ENCODE measurements at places on chromosomes 7 and 10.

DNA sequence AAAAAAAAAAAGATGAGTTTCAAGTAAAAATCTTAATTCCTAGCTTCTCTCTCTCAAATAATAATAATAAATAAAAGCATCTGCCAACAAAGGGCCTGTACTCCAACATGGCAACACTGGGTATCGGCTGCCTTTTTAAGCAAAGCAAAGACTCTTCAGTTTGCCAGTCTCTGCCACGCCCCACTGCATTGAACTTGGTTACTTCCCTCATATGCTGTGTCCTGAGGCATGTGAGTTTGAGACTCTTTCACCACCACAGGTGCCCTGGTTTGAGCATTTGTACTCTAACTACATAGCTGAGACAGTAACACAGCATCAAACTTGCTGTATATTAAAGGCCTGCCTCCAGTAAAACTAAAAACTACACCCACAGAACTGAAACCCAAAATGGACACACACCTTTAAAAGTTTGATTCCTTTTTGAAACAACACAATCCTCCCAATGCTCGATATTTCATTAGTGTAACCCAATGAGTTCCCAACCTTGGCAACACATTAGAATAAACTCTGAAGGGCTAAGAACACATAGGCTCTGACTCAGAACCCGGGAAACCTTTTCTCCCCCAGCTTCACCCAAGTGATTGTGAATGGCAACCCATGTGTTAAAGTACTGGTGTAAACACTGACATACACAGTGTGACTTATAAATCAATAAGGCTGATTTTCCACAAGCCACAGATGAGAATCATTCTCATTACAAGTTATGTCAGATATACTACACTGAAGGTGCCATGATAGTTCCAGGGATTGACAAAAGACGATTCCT, 12.0 kb downstream of the JAZF1 start:
- no peak for DNase-seq

DNA sequence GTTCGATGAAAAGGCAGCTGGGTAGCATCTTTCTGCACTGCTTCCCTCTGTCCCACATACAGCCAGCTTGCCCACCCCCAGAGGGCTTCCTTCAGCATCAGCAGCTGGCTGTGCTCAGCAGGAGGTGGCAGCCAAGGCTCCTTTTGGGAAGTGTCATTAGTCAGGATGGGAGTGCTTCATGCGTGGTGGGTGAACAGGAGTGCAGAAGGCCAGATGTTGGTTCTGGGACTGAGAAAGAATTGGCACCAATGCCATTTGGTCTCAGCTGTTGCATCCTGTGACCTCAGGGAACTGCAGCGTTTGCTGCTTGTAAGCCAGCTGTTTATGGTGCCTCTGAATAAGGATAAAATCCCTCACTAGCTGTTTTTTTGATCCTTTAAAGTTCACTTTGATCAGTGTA, 131.1 kb upstream of the SORCS3 start:
- no peak for DNase-seq

- no peak for DNase-seq
Measured at GRCh38 chr10:124036746-124037145, 56.7 kb downstream of the CHST15 start.

- DNase-seq = peak; percentile 13
Measured at GRCh38 chr10:104123397-104123796, 1.4 kb downstream of the SFR1 start.

DNA sequence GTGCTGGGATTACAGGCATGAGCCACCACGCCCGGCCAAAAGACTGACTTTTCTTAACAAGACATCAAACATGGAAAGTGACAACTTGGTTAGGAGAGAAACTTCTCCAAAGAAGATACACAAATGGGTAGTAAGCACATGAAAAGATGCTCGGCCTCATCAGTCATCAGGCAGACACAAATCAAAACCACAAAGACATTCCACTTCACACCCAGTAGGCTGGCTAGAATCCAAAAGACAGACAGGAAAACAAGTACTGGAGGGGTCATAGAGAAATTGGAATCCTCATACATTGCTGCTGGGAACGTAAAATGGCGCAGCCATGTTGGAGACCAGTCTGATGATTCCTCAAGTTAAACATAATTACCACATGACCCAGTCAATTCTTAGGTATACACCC, 16.4 kb downstream of the SEPHS1 start:
- no peak for DNase-seq

DNA sequence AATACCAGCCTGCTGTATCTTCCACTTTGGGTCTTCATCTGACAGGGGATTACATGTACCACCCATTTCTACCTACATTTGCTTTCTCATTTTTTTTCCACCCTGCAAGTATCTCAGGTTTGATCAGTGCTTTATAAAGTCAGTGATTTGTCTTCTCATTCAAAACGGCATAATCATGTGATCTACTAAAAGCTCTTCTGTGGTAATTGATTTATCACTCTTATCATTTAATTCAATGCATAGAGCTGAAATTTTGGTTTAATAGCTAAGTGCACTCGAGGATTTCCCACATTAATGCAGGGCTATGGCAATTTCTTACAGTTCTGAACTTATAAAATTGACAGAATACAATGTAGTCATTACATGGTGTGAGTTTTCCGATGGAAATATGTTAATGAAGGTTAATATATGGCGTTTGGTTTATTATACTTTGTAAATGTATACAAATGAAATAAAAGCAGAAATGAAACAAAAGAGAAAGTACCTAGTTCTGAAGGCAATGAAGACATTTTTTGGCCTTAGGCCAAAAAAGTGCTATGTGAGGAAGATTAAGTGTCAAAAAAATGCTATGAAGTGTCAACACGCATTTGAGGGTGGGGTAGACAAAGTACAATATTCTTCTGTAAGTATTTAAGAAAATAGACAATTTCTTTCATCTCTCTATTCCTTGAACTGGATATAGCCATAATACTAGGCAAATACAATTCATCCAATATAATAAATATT, 457.3 kb downstream of the ETV1 start:
- no peak for DNase-seq

GRCh38 chr7:15681186-15681585, 5.3 kb downstream of the MEOX2 start:
- DNase-seq = no peak

DNA sequence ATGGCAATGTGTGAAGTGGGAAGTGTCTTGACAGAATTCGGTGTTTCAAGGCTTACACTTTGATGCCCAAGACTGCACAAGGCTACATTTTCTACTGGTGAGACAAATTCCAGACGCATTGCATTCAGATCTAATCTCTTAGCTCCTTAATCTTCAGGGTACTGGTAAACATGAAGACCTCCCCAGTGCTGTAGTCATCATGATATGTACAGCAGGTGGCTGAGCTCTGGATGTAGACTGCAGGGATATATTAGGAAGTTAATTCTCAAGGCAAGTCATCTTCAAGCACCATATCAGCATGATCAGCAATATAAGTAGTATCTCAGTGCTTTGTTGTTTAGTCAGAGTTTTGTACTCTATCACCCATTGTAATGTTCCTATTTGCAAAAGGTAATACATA, 61.8 kb downstream of the IKZF1 start:
- DNase-seq = no peak

- DNase-seq = no peak
Measured at GRCh38 chr10:125756196-125756595, 19.4 kb downstream of the MMP21 start.

GRCh38 chr7:7920481-7920880, 48.1 kb upstream of the GLCCI1 start:
- DNase-seq = no peak

- DNase-seq = no peak
Measured at GRCh38 chr10:519716-520401, 169.6 kb downstream of the DIP2C start.

- DNase-seq = no peak
Measured at GRCh38 chr7:143399151-143399550, 9.5 kb downstream of the EPHA1 start.

DNA sequence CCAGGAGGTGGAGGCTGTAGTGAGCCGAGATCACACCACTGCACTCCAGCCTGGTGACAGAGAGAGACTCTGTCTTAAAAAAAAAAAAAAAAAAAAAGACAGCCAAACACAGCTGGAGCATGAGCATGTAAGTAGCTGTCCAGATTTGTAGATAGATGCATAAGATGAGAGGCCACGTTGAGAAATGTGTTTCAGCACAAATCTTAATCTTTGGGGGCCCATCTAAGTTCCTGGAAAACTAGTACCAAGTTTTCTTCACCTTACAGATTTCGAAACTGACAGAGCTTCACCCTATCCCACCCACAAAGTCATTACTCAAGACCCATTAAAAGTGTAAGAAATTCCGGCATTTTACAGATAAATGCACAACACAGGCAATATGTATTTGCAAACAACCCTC, 208.2 kb downstream of the PARD3 start:
- no peak for DNase-seq

GRCh38 chr7:108492742-108493141, 33.2 kb downstream of the PNPLA8 start:
- DNase-seq = no peak

DNA sequence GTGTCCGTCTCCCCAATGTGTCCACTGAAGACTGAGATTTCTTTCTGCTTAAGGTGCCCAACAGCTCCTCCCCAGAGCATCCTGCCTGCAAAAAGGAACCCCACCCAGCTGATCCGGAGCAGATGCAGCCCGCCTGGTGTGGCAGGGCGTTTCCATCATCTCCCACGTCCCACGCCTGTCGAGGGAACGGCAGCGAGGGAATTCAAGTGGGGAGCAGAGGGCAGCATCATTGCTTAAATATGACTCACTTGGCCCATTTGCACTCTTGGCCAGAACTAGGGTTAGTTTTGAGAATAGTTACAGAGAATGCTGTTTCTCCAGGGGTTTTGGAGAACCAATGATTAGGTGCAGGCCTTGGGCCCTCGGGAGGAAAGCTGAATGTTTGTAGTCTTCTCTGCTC, 20.8 kb downstream of the VWA2 start:
- no peak for DNase-seq

DNA sequence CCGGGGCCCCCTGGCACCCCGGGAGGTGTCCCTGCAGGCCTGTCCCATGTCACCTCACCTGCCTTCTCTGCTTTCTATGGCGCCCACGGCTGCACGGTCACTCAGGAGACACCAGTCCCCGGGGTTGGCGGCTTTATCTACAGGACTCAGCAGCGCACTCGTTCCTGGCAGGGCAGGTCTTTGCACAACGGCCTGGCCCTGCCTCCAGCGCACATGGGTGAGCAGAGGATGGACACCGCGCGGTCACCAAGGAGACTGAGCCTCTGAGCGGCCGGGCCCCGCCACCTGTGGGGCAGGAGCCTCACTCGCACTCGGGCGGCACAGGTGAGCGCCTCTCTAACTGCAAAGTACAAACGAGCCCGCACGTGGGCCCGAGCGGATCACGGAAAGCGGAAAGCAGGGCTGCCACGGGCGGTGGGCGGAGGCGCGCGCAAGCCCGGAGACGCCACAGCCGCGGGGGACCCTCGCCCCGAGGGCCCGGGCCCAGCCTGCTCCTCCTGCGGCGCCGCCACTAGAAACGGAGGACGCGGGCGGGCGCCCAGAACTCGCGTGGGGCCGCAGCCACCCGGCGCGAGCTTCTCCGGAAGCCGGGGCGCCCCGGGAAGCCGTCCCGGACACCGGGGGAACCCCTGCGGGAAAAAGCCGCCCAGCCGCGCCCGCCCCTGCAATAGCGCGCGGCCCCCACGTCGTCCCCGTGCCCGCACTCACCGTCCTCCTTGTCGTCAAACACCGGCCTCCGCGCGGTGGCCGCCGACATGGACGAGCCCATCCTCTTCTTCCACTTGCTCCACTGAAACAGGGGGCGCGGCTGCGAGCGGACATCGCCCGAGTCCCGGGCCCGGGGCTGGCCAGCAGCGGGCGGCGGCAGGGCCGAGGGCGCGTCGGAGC, 642 bp downstream of the STK32C start:
- DNase-seq = peak; percentile 68

- DNase-seq = no peak
Measured at GRCh38 chr10:42885491-42886270, 103.1 kb downstream of the BMS1 start.

GRCh38 chr7:87113077-87113476, 39.2 kb upstream of the DMTF1 start:
- no peak for DNase-seq

DNA sequence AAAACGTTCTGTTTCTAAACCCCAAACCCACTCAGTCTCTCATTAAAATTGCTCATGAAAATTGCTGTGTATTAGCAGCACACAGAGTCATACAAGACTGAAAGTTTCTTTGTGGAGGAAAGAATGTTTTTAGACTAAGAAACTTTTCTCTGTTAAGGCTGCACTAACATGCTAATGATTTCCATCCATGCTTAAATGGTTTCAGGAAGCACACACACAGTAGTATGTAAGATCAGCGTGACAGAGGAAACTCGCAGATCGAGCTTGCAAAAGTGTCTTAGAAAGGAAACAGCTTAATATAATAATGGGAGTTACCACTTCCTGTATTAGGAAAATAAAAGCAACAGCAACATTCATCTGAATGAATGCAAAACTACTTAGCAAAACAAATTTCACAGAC, 112.7 kb downstream of the ICA1 start:
- no peak for DNase-seq

DNA sequence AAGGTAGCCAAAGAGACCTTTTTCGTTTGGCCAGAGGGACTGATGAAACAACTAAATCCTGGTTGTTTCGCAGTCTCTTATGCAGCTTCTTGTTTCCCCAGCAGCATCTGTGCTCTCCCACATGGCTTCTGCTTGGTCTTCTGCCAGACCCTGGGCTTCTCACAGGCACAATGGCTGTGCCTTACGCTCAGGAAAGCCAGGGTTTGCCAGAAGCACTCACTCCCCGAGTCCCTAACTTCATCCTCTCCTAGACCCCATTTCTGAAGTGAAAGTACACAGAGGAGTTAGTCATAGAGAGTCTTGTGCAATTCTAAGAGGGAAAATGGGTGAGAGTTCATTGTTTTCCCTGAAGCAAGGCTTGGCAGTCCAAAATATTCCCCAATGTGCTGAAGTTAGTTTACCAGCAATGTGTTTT, 121.7 kb downstream of the EVX1 start:
- no peak for DNase-seq

GRCh38 chr10:17836942-17837341, 27.8 kb downstream of the MRC1 start:
- DNase-seq = no peak

DNA sequence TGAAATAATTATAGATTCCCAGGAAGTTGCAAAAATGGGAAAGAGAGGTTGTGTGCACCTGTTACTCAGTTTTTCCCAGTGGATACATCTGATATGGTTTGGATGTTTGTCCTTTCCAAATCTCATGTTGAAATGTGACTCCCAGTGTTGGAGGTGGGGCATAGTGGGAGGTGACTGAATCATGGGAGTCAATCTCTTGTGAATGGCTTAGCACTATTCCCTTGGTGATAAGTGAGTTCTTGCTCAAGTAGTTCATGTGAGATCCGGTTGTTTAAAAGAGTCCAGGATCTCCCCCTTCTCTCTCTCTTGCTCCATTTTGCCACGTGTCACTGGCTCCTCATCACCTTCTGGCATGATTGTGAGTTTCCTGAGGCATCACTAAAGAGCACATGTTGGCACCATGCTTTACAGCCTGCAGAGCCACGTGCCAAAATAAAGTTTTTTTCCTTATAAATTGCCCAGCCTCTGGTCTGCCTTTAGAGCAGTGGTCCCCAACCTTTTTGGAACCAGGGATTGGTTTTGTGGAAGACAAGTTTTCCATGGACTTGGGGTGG, 149.2 kb downstream of the RAMP3 start:
- DNase-seq = no peak
